ENCODE measurements at places on chromosomes 6 and 20.

- DNase-seq, result no peak
Observed at GRCh38 chr6:118436482-118436881, 111.6 kb upstream of the PLN start.

- DNase-seq, result no peak
Observed at GRCh38 chr6:143039548-143039947, 21.1 kb upstream of the AIG1 start.

DNA sequence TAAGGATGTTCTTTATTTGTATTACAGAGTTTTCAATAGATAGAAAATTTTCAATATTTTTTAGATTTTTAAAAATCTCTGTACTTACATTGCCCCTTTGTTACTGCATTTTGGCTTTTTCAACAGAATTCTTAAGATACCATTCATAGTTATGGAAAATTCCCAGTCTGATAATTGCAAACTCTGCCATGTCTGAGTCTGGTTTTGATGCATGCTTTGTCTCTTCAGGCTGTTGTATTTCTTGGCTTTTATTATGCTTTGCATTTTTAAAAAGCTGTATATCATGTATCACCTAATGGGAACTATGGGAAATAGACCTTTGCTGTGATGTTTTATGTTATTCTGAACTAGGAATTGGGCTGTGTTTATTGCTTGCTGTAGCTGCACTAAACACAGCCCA, 898.9 kb upstream of the ADGRB3 start:
- DNase-seq, result no peak

DNA sequence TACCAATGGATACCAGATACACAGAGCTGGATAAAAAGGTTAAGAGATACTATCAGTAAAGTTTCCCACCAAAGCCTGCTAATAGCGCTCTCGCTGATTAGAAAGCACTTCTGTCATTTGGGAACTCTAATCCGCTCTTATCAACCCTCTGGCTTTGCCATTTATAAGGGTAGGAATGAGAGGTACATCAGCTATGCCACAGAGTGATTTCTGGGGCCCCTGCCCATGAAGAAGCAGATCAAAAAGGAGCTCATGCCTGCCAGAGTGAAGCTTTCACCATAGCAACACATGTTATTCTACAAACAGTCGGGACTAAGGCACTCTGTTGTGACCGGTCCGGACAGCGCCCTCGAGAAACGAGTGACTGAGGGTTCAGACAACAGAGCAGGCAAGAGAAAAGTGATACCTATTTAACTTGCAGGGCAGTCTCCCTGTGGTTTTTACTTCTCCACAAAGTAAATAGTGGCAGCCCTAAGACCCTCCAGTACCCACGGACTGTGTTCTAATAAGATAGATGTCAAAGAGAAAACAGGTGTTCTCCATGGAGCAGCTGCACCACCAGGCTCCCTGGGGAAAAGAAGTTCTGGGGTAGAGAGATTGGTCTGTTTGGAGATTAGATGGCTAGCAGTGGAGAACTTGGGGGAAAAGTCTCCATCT, 5.6 kb downstream of the TRAM2 start:
- DNase-seq, result no peak

DNA sequence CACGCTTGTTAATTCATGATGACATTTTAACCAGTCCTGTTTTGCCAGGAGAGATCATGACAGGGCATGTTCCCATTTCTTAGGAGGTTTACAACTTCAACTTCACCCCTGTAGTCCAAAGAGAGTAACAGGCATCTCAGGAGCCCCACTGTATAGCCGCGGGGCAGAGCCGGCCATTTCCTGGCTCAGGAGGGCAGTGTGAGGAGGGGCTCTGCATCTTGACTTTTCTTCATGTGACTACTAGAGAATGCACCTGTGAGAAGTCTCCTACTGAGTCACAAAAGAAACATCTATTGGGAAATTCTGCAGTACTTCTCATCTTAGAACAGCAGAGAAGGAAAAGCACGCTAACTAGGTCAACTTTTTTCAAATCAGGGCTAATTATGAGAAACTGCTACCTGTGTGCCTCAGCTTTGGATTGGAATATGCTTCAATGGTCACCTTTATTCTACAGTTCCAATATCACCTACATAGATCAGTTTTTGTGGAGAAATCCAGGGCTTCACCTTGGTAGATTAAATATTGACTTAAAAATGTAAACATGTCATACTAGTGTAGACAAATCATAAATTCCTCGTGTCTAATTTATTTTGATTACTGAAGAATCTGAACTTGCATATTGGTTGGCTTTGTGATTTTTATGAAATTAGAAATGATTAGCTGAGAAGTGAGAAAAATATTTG, 28.6 kb upstream of the SIM1 start:
- no peak for DNase-seq

DNA sequence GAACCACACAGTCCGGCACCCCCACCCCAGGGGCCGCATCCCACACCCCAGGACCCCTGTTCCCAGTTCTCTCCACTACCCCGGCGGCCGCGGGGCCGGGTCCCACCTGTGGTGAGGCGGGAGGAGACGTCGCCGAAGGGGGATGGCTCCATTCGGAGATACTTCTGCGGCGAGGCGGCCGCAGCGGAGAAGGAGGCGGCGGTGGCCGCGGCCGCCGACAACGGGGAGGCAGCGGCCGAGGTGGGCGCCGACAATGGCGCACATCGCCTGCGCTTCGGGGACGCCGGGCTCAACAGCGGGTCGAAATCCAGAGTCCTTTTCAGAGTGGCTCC, 723 bp downstream of the AKIRIN2 start:
- DNase-seq, result no peak

- DNase-seq, result no peak
Observed at GRCh38 chr6:144661116-144661806, 376.1 kb downstream of the UTRN start.

DNA sequence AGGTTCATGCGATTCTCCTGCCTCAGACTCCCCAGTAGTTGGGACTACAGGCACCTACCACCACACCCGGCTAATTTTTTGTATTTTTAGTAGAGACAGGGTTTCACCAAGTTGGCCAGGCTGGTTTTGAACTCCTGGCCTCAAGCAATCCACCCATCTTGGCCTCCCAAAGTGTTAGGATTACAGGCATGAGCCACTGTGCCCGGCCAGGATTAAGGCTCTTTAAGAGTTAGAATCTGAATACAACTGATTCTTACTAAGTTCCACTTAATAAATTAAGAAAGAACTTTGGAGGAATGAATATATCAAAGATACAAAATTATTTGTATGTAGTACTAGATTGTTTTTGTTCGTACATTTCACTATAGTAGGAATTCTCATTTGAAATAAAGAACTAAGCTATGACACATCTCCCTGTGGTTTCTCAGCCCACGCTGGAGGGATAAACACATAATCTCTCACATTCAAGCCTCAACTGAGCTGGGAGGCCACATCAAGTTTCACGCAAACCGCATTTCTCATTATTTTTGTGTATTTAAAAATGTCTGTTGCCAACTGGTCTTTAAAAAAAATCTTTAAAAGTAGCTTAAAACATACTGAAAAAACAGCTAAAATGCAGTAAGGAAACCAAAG, 34.2 kb downstream of the DTNBP1 start:
- no peak for DNase-seq

DNA sequence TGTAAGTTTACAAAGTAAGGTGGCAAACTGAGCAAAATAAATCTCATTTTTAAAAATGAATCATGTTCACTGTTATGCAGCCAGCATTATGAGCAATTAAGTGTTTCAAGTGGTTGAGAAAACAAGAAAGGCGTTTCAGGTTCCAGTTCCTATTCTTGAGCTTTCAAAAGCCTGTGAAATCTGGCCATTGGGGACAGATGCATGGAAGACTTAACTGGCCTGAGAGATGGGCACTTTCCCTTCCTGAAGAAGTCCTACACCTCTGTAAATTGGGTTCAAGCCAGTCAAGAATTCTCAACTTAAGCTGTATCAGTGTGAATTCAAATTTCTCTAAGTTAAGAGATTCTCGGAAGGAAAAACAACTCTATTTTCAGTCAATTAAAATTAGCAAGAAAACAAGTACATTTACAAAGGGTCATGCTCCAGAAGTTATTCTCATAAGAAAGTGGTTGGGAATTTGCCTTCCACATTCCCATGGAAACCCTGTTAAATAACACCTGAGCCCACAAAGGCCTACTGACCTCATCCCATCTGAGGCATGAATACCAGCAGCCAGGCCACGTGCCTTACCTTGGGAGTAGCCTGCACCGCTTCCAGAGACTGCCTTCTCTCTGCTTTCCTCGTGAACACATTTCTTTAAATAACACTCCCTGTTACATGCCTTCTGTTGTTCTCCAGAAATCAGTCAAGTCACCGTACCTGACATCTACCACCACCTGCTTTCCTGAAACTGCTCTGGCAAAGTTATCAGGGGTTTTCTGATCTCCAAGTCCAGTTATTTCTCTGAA, 19.4 kb downstream of the MAP3K5 start:
- DNase-seq, result no peak

DNA sequence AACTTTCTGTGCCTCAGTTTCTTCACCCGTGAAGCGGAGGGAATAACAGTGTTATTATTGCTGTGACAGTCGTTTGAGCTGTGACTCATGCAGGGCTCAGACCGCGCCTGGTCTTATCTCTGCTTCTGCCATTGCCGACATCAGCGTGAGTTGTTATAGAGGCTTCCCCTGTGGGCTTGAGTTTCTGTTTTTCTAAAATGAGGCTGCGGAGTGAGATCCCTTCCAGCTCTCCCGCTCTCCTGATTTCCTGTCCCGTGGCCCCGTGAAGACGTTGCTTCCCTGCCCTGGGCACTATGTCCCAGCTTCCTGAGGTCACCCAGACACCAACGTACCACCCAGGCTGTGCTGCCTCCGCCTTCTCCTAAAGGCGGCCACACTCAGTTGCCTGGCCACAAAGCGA, 278.5 kb downstream of the BMP7 start:
- no peak for DNase-seq

DNA sequence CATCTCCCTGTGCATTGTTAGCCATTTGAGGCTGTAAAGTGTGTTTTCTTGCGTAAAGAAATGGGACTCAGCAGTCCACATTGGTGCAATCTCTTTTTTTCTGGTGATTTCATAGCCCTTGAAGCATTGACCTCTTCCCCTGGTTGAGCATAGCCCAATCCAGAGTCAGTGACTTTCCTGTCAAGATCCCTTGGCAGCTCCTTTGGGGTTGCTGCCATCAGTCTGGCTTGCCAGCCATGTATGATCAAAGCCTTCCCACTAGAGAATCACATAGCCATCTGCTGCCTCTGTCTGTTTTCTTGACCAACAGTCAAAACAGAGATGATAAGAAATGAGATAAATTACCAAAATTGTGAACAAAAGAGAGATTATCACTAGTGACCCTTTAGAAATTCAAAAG, 19.6 kb downstream of the HLA-A start:
- no peak for DNase-seq

- DNase-seq, result no peak
Observed at GRCh38 chr6:15137086-15137485, 108.8 kb upstream of the JARID2 start.

DNA sequence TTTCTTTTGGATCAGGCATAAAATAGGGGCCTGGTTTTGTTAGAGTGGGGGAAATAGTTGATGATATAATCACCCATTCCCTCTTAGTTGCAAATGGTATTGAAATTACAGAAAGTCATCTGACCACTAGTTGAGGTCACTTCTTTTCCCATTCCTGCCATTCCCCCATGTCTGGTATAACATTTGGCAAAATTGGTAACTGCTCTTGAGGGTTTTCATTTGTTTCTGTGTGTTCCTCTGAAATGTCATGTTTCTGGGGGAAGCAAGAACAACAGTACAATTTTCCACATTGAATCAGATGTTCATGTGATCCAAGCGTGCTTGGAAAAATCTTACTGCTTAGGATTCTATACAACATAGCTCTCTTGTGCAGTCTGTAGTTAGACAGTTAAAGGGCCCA, 7.3 kb downstream of the AIG1 start:
- no peak for DNase-seq
